ENCODE measurements at places on chromosomes 2 and 18.

GRCh38 chr18:41484069-41484468 is 471.0 kb upstream of the PIK3C3 start:
- peaks cover 21% of the 10 kb centered on the region for H3K27me3 ChIP-seq
- H3K4me1 ChIP-seq = no peaks in the 10 kb centered on the region
- no peak for DNase-seq

GRCh38 chr18:49742316-49743116 is 70.8 kb downstream of the ACAA2 start:
- H3K4me1 ChIP-seq = peaks cover 13% of the 10 kb centered on the region
- no peaks in the 10 kb centered on the region for H3K36me3 ChIP-seq
- no peak overlapping the region for H3K27ac ChIP-seq
- DNase-seq = no peak

GRCh38 chr2:234241656-234242458 is 191.4 kb downstream of the SPP2 start:
- H3K4me1 ChIP-seq = peaks cover 50% of the 10 kb centered on the region
- no peaks in the 10 kb centered on the region for H3K36me3 ChIP-seq
- peak; percentile 84 for DNase-seq
- peak overlapping the region; percentile 80 for H3K27ac ChIP-seq
- H3K4me3 ChIP-seq = peak overlapping the region; percentile 51
- no peaks in the 10 kb centered on the region for H3K27me3 ChIP-seq

GRCh38 chr18:73943763-73944162 is 203.9 kb downstream of the FBXO15 start:
- no peak for DNase-seq
- H3K27me3 ChIP-seq = peaks cover 14% of the 10 kb centered on the region
- no peaks in the 10 kb centered on the region for H3K4me1 ChIP-seq
- H3K4me3 ChIP-seq = no peak overlapping the region
- H3K36me3 ChIP-seq = no peaks in the 10 kb centered on the region
- H3K27ac ChIP-seq = no peak overlapping the region

- peaks cover 33% of the 10 kb centered on the region for H3K27me3 ChIP-seq
- no peak overlapping the region for H3K27ac ChIP-seq
- H3K4me1 ChIP-seq = peaks cover 6% of the 10 kb centered on the region
- H3K36me3 ChIP-seq = no peaks in the 10 kb centered on the region
Observed at GRCh38 chr2:112004253-112004645, 50.8 kb upstream of the TMEM87B start.

GRCh38 chr2:202871300-202872141 is at the start of gene ICA1L:
ICA1L (minus strand) TSS chr2:202871766; CDS start chr2:202829009, 42,757 bp downstream.
- peaks cover 5% of the 10 kb centered on the region for H3K4me1 ChIP-seq
- peak within 1 kb of the TSS; percentile 72 for H3K4me3 ChIP-seq
- DNase-seq = peak; percentile 55
- H3K27me3 ChIP-seq = no peaks in the 10 kb centered on the region

DNA sequence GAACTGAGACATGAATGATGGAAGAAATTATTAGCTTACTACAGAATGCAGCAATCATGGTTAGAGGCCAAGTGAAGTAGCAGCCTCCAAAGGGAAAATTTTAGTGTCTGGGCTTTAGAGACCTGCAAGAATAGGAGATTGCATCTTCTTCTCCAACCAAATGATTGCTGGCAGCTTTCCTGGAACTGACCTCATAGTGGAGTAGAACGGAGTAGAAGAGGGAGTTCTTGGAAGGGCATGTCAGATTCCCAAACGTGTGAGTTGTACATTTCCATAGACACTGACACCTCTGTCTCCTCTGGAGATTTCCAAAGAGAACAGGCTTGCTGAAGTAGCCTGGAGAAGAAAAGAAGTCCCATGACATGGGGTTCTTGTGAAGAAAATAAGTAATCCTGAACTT is 169.8 kb upstream of the ERBB4 start:
- H3K36me3 ChIP-seq = no peaks in the 10 kb centered on the region
- H3K27me3 ChIP-seq = no peaks in the 10 kb centered on the region
- no peak overlapping the region for H3K4me3 ChIP-seq
- DNase-seq = no peak

- H3K36me3 ChIP-seq = no peaks in the 10 kb centered on the region
- peaks cover 10% of the 10 kb centered on the region for H3K4me1 ChIP-seq
Observed at GRCh38 chr2:16773080-16773713, 107.6 kb upstream of the CYRIA start.

- no peak overlapping the region for H3K4me3 ChIP-seq
- H3K27me3 ChIP-seq = no peaks in the 10 kb centered on the region
- H3K4me1 ChIP-seq = no peaks in the 10 kb centered on the region
- no peak for DNase-seq
Observed at GRCh38 chr2:1156531-1156930, 205.9 kb downstream of the SNTG2 start.

GRCh38 chr2:239609607-239610310 is 208.9 kb upstream of the HDAC4 start:
- H3K27ac ChIP-seq = no peak overlapping the region
- no peaks in the 10 kb centered on the region for H3K36me3 ChIP-seq
- H3K4me3 ChIP-seq = no peak overlapping the region
- peaks cover 56% of the 10 kb centered on the region for H3K27me3 ChIP-seq
- DNase-seq = no peak
- no peaks in the 10 kb centered on the region for H3K4me1 ChIP-seq

- peak overlapping the region; percentile 49 for H3K27ac ChIP-seq
- peaks cover 19% of the 10 kb centered on the region for H3K4me1 ChIP-seq
- no peaks in the 10 kb centered on the region for H3K36me3 ChIP-seq
- DNase-seq = peak; percentile 85
- H3K27me3 ChIP-seq = no peaks in the 10 kb centered on the region
Observed at GRCh38 chr2:204842661-204843485, 297.6 kb downstream of the PARD3B start.

GRCh38 chr2:175737722-175738361 is 264.2 kb downstream of the LNPK start:
- no peaks in the 10 kb centered on the region for H3K36me3 ChIP-seq
- H3K27me3 ChIP-seq = no peaks in the 10 kb centered on the region
- H3K27ac ChIP-seq = no peak overlapping the region
- DNase-seq = no peak
- H3K4me3 ChIP-seq = no peak overlapping the region

GRCh38 chr2:21552981-21553380 is 429.2 kb downstream of the TDRD15 start:
- H3K4me1 ChIP-seq = no peaks in the 10 kb centered on the region
- no peak overlapping the region for H3K27ac ChIP-seq
- no peak for DNase-seq

- H3K36me3 ChIP-seq = no peaks in the 10 kb centered on the region
- H3K4me3 ChIP-seq = no peak overlapping the region
- H3K27me3 ChIP-seq = no peaks in the 10 kb centered on the region
- peak overlapping the region; percentile 59 for H3K27ac ChIP-seq
- DNase-seq = peak; percentile 73
Observed at GRCh38 chr18:43780782-43781340, 503.6 kb upstream of the SYT4 start.

DNA sequence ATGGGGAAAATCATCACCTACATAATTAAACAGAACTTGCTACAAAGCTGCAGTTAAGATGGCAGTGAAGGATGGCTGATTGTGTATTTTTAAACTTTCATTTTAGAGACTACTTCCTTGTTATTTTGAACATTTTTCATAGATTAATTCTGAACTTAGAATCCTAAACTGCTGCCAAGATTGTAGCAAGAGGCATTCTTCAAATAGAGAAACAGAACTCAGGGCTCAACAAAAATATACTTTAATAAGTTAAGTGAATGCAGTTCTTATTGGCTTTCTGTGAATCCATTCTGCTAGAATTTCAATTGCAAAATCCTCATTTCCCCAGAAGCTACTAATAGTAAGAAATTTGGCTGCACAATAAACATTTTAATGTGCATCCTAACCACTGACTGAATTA is 160.3 kb downstream of the L3MBTL4 start:
- no peaks in the 10 kb centered on the region for H3K4me1 ChIP-seq
- H3K27me3 ChIP-seq = peaks cover 11% of the 10 kb centered on the region
- no peak overlapping the region for H3K27ac ChIP-seq
- no peak for DNase-seq
- H3K4me3 ChIP-seq = no peak overlapping the region

- no peaks in the 10 kb centered on the region for H3K4me1 ChIP-seq
- H3K27me3 ChIP-seq = no peaks in the 10 kb centered on the region
- DNase-seq = peak; percentile 70
- H3K27ac ChIP-seq = no peak overlapping the region
- H3K36me3 ChIP-seq = no peaks in the 10 kb centered on the region
- H3K4me3 ChIP-seq = no peak overlapping the region
Observed at GRCh38 chr2:50018921-50019320, 864.6 kb upstream of the FSHR start.

DNA sequence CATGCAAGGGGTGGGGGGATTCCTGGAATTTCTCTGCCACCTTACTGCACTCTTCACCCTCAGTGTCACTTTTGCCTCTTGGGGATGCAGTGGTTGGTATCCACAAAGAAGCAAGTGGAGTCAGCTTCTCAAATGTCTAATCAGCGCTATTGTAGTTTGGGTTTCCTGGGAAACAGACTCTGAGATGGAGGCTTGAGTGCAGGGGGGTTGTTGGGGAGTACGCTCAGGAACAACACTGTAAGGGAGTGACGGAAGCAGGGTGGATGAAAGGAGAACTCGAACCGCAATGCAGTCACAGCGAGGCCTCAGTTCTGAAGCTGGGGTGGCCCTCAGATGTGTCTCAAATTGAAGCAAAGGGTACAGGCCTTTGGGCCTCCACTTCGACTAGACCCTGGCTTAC is 73.6 kb upstream of the EPC2 start:
- no peaks in the 10 kb centered on the region for H3K36me3 ChIP-seq
- H3K27me3 ChIP-seq = peaks cover 2% of the 10 kb centered on the region
- H3K27ac ChIP-seq = no peak overlapping the region
- DNase-seq = no peak
- H3K4me3 ChIP-seq = no peak overlapping the region
- no peaks in the 10 kb centered on the region for H3K4me1 ChIP-seq

- H3K4me1 ChIP-seq = peaks cover 5% of the 10 kb centered on the region
- no peak overlapping the region for H3K4me3 ChIP-seq
- H3K27ac ChIP-seq = no peak overlapping the region
- no peaks in the 10 kb centered on the region for H3K27me3 ChIP-seq
- H3K36me3 ChIP-seq = peaks cover 6% of the 10 kb centered on the region
- DNase-seq = no peak
Observed at GRCh38 chr2:204876311-204876710, 331.0 kb downstream of the PARD3B start.

- H3K4me3 ChIP-seq = no peak overlapping the region
- H3K36me3 ChIP-seq = peaks cover 53% of the 10 kb centered on the region
- H3K27ac ChIP-seq = no peak overlapping the region
- no peaks in the 10 kb centered on the region for H3K27me3 ChIP-seq
Observed at GRCh38 chr2:171762879-171763573, 75.8 kb downstream of the DYNC1I2 start.

GRCh38 chr2:4417771-4418170 is 714.4 kb downstream of the DCDC2C start:
- no peaks in the 10 kb centered on the region for H3K27me3 ChIP-seq
- DNase-seq = no peak
- H3K4me3 ChIP-seq = no peak overlapping the region

DNA sequence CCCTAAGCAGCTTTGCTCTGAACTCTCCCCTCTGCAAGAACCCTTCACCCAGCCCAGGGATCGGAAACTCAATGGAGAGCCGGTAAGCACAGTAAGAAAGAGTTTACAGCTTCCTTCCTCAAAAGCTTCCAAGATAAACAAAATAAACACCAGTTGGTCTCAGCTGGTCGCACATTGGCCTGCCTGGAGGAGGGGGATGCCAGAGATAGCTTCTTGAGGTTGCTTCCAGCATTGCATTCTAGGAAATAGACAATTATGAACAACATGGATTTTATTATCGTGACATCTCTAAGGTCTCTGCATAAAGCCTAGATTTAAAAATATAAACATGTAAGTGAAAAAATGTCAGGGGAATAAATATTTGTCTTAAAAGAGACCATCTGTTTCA is 141.5 kb upstream of the PKDCC start:
- no peak overlapping the region for H3K27ac ChIP-seq
- peaks cover 11% of the 10 kb centered on the region for H3K4me1 ChIP-seq
- no peaks in the 10 kb centered on the region for H3K27me3 ChIP-seq
- no peak overlapping the region for H3K4me3 ChIP-seq
- no peak for DNase-seq

DNA sequence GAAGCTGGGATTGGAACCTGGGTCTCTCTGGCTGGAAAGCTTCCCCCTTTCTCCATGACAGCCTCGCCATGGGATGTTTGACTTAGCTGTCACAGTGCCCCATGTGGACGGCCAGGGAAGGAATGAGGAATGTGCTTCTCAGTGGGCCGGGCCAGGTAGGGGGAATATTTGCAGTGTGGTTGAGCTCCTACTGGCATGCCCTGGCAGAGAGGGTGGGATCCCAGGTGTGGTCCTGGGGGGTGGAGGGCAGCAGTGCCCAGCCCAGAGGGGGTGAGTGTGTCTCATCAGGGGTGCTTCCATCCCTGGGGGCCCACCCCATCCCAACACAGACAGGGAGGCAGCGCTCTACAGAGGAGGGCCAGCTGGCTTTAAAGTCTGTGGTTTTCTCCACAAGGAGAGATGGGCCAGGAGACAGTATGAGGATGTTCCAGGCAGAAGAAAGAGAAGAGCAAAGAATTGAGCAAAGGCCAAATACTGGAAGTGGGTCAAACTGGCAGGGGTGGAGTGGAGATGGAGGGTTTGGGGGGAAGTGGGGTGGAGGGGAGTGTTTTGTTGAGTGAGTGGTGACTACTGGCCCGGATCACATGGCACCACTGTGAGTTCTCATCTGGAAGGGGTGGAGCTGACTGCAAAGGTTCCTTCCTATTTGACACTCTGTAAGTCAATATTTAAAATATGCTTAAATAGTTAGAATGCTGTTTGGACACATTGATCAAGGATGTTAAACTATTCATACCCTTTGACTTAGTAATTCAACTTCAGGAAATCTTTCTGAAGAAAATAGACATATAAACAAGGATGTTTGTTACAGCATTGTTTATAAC is 94.0 kb downstream of the MYCN start:
- H3K27ac ChIP-seq = no peak overlapping the region
- no peaks in the 10 kb centered on the region for H3K36me3 ChIP-seq
- peaks cover 5% of the 10 kb centered on the region for H3K27me3 ChIP-seq
- H3K4me1 ChIP-seq = no peaks in the 10 kb centered on the region
- H3K4me3 ChIP-seq = no peak overlapping the region

DNA sequence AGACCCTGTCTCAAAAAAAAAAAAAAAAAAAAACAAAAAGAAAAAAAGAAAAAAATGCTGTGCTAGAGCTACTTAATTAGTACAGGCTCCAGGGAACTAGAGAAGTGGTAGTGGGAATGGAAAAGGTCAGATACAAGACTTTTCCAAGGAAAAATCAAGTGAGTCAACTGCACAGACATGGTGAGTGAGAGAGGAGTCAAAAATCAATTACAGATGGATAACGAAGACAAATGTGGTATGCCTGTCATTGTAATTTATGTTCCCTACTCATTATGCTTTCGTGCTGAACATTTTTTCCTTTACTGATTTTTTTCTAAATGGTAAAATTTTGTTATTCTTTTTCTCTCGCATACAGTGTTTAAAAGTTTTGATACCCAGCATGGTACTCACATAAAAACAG is 111.5 kb downstream of the MDH1 start:
- H3K27ac ChIP-seq = no peak overlapping the region
- DNase-seq = no peak
- H3K4me1 ChIP-seq = peaks cover 22% of the 10 kb centered on the region
- no peaks in the 10 kb centered on the region for H3K36me3 ChIP-seq
- no peaks in the 10 kb centered on the region for H3K27me3 ChIP-seq

- peaks cover 5% of the 10 kb centered on the region for H3K36me3 ChIP-seq
- no peaks in the 10 kb centered on the region for H3K4me1 ChIP-seq
- no peak for DNase-seq
- no peak overlapping the region for H3K27ac ChIP-seq
- no peaks in the 10 kb centered on the region for H3K27me3 ChIP-seq
- no peak overlapping the region for H3K4me3 ChIP-seq
Observed at GRCh38 chr2:207887500-207887899, 117.8 kb upstream of the FZD5 start.
